GM12878 (cell line): ENCODE measurements at places on chromosomes 12 and 14. TPM values are rescaled to one million over a fixed set of nuclear protein-coding genes. Genes with fewer than 3 reads are reported as not detected.

SLC6A15 gene
- polyA plus RNA-seq, result 0.04 TPM in 1 of 2 replicates, not detected in the other

KLRF2 gene
- not detected in 2 replicates for polyA plus RNA-seq

PRIMA1 gene
- not detected in 2 replicates for polyA plus RNA-seq

GRCh38 chr12:106428384-106428783 is 70.8 kb downstream of the POLR3B start:
- no peak for DNase-seq

DNA sequence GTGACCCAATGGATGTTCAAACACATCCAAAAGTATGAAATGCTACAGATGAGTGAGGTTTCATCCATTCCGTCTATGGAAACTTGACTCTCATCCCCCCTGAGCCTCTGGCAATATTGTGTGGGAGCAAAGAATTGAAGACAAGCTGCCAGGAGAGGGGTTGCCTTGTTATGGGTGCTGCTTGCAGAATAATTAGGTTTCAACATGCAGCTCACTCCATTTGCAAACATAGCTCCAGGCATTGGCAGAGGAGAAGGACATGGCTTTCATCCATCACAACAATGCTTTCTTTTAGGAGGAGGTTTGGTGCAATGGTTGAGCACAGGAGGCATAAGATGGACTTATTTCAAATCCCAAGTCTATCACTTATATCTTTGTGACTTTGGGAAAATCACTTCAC is 220.7 kb upstream of the SRRM4 start:
- DNase-seq, result no peak

- DNase-seq, result no peak
Measured at GRCh38 chr14:95260537-95261361, 59.0 kb downstream of the CLMN start.

DNA sequence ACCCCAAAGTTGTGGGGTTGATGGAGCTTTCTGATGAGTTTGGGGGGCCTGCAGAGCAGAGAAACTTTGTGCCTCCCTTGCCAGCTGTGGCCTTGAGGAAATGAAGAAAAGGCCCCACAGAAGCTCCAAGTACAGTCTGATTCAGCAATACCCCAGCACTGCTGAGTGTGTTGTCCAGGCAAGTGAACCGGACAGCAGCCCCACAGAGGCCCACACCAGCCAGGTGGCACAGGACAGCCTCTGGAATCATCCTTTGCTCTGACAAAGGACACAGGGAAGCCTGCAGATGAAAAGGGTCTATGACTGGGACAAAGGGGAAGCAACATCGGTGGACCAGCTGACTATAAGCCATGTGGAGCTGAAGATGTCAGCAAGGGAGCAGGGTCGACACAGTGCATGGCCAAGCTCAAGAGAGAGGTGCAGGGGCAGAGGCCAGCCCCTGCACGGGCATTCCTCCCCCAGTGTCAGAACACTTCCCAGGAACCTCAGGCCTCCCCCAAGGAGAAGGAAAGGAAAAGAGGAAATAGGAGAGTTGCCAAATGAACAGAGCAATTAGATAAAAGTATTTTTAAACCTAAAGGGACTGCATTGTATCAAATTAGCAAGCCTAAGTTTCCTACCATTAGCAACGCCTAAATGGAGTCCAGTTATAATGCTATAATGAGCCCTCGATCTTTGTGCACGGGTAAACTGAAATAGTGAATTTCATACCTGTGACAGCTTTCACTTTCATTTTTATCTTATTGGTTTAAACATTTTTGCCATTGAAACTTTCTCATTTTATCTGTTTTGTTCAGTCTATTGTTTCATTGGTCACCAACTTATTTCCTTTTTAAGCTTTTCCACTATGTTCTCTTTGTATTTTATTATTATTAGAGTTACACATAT is 46.3 kb upstream of the PTGDR start:
- no peak for DNase-seq

GRCh38 chr12:47615711-47616110 is 90.1 kb downstream of the RPAP3 start:
- DNase-seq, result no peak

- DNase-seq, result no peak
Measured at GRCh38 chr14:74618078-74618952, 6.3 kb upstream of the LTBP2 start.

DNA sequence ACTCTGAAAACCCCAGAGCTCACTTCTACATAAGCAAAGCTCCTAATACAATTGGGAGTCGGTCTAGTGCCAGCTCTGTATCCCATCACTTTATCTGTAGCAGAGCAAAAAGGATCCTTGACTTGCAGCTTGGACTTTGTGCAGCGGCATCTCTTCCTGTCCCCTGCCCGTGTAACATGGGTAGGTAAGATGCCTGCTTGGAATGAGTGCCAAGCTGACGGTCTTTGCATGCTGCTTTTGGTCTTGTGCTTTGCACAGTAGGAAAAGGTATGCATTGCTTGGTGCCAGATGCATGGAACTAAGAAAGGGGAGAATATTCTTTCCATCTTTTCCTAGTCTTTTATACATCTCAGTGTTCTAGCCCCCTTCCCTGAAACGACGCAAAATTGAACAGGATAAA is 6.9 kb upstream of the PLEKHH1 start:
- DNase-seq, result no peak

- DNase-seq, result no peak
Measured at GRCh38 chr14:44756554-44756953, 205.2 kb downstream of the KLHL28 start.

- no peak for DNase-seq
Measured at GRCh38 chr14:56125772-56126636, 7.8 kb downstream of the PELI2 start.

DNA sequence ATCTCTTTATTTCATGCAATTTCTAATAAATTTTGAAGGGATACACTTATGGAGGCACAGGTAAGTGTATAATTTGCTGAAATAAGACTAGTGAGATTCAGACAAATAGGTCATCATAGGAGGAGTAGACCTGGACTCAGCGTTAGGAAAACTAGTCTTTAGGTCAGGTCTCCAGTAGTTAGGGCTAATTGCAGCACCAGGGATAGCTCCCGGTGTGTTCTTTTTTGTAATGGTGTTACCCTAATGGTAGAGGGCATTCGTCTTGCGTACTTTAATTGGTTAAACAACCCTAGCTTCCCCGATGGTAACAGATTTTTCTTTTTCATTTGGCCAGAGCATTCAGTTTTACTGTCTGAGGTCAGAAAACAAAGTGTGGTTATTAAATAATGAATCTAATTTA is 64.9 kb downstream of the ARID2 start:
- no peak for DNase-seq

DNA sequence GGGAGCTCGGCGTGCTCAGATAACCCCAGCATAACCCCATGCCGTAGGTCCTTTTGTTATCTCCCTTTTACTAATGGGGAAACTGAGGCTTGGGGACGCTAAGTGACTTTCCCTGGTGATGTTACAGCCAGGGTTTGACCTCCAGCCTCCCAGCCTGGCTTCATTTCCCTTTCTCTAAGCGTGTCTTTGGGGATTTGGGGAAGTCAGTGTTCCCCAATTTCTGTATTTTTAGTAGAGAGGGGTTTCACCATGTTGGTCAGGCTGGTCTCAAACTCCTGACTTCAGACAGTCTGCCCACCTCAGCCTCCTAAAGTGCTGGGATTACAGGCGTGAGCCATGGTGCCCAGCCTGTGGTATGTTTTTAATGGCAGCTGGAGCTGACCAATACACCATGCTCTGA is 85.4 kb downstream of the PHETA1 start:
- DNase-seq, result no peak

DNA sequence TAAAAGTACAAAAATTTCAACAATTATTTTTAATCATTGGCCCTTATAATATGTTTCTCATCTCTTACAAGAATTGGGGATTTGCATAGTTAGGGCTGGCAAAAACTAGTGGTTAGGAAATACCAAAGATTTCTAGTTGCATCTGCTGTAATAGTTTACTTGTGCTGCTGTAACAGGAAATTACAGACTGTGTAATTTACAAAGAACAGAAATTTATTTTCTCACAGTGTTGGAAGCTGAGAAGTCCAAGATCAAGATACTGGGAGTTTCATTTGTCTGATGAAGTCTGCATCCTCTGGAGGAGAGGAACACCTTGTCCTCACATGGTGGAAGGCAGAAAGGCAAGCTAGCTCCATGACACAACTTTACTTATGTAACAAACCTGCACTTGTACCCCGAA is 157.0 kb downstream of the FLRT2 start:
- DNase-seq, result no peak

DNA sequence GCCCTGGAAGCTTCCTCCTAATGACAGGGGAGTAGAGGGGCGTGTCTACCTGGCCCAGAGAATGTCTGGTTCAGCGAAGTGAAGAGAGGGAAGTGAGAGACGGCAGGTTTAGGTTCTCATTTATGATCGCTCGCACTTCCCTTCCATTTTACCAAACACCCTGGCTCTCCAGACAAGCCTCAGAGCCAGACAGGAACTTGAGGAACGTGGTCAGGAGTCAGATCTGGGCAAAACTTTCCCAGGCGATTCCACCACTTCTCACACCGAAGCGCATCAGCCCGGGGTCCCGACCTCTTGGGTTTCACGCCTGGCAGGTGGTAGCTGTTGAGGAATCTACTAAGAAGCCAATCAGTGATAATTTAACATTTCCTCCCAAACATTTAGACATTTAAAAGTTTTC is 21.3 kb downstream of the ACTN1 start:
- no peak for DNase-seq

DNA sequence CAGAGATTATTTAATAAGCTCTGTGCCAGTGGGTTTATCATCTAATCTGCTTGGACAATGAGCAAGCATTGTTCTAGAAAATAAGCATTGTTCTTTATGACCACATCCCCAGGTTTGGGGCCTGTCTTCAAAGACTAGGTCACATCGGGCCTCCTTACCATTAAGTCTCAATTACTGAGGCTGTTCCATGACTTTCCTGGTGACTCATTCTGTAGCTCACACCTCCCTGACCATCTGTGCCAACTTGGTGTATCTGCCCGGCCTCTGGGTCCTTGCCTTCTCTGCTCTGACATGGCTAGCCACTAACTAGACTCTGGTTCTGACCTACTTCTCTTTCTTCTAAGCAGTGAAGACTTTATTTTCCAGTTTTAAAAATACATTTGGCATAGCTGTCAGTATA is 44.4 kb upstream of the PLEKHA5 start:
- no peak for DNase-seq

DNA sequence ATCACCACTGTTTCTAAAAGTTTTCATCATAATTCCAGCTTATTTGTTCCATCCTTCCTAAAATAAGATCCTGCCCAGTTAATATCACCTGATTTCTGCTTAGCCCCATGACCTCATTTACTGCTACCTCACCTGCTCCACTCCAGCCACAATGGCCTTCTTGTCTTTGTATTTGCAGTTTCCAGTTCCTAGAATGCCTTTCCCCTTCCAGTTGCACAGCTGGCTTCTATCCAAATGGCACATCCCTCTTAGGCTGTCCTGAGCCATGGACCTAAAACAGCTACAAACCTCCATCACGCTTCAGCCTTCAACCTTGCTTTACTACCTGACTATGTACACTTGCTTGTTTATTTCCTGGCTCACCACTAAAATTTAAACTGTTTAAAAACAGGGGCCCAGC is 6.5 kb upstream of the LGMN start:
- no peak for DNase-seq

DNA sequence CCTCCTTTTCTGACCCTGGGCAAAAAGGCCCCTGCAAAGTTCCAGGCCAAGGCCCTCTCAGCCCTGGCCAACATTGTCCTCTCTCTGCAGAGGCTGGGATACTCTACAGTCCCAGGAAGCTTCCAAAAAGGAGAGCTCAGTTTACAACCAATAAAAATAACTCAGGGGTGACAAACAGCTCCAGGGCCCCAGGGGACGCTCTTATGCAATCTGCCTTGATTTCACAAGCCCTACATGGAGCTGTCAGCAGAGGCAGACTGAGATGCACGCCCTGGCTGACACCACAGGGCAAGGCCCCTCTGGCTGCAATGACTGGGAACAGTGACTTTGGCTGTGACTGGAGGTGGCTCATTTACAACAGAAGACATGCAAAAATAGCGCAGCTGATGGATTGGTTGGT is 129.0 kb upstream of the MED13L start:
- DNase-seq, result no peak

DNA sequence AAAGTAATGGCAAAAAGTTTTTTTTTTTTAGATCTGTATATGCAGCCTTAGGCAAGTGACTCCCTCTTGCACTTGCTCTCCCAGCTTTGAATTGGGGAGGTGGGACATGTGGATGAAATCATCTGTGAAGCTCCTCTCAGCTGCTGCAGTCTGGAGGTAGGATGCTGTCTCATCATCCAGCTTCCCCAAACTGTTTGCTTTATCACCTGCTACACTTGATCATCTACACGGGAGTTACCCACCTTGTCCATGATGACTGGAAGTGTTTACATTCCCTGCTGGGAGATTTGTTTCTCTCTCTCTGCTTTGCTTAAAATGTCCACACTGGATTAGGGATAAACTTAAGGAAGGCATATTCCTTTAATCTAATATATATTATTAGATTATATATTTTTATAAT is 8.5 kb upstream of the FGF23 start:
- DNase-seq, result no peak
